ENCODE measurements at places on chromosomes 5 and 9.

DNA sequence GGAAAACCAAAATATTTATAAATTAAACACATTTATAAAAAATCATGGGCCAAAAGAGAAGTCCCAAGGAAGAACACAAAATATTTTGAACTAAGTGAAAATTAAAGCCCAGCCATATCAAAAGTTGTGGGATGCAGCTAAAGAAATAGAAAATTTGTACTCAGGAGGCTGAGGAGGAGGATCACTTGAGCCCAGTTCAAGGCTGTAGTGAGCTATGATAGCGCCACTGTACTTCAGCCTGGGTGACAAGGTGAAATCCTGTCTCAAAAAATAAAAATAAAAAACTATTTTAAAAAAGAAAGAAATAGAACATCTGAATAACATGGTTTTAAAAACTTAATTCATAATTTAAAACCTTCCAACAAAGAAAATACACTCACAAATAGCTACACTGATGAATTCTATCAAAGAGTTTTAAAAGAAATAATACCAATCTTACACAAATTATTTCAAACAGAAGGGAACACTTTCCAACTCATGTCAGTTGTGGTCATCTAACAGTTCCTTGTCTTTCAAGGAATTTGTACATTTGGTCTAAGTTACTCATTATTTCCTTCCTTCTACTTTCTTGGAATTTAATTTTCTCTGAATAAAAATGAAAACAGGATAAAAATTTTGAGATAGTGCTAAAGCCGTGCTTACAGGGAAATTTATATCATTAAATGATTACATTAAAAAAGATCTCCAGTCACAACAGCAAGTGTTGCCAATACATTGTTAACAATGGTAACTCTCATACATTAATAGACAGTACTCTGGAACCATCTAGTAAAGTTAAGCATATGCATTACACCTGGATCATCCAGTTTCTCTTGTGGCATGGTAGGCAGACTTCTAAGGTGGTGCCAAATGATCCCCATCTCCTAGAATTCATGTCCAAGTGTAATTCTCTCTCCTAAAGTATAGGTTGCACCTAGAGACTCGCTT lies 17.8 kb downstream of the PTBP3 start:
- DNase-seq = no peak

DNA sequence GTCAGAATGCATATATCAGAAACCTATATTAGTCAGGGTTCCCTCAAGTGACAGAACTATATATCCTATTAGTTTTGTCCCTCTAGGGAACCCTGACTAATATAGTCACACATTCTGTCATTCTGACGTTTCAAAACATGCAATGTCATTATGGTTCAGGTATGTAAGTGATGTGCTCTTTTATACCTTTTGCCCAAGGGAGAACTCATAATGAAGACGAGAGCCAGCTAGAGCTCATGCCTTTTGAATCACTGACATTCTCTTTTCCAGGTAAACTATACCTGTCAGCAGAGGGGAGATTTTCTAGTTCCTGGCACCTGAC lies 576.7 kb downstream of the LRRC70 start:
- DNase-seq = no peak

DNA sequence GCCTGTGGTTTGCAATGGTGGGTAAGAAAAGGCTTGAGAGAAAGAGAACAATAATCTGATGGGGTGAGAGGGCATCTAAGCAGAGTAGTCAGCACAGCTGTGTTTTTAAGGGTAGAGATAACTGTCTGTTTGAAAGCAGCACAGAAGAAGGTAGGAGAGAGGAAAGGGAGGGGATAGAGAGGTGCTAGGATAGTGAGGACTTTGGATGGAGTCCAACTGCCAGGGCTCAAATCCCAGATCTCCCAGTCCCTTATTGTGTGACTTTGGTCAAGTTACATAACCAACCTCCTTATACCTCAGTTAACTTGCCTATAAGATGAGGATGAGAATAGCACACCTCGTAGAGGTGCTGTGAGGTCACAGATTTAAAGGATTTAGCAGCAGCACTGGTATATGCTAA lies 55.6 kb downstream of the GPR21 start:
- no peak for DNase-seq

GRCh38 chr5:101174981-101175380 lies 271.9 kb upstream of the ST8SIA4 start:
- DNase-seq = no peak

GRCh38 chr5:116668390-116668789 lies 93.8 kb upstream of the SEMA6A start:
- no peak for DNase-seq

DNA sequence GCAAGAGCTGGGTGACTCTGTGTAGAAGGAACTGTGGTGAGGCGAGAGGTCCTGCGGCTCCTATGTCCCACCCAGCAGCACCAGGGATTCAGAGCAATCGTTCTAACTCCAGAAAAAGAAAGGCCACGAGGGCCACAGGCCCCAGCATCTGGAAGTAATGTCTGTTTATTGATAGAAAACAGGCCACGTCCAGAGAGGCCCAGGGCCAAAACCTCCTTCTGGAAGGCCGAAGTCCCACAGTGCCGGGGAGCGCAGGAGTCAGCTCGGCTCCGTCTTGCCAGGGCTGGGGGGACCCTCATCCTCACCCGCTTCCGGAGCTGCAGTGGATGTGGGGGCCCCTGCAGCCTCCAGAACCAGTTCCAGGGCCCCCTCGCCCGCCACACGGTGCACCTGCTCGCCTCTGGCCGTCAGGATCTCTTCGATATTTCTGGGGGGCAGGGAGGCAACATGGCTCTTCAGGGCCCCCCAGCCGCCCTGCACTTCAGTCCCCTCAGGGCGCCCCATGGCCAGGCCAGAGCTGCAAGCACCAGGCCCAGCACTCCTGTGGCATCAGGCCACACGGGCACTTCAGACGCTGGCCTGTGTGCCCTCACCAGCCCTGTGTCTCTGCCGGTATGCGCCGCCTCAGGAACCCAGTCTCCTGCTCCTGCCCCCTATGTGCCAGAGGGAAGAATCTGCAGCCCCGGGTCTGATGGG lies 1.6 kb downstream of the DNLZ start:
- no peak for DNase-seq

DNA sequence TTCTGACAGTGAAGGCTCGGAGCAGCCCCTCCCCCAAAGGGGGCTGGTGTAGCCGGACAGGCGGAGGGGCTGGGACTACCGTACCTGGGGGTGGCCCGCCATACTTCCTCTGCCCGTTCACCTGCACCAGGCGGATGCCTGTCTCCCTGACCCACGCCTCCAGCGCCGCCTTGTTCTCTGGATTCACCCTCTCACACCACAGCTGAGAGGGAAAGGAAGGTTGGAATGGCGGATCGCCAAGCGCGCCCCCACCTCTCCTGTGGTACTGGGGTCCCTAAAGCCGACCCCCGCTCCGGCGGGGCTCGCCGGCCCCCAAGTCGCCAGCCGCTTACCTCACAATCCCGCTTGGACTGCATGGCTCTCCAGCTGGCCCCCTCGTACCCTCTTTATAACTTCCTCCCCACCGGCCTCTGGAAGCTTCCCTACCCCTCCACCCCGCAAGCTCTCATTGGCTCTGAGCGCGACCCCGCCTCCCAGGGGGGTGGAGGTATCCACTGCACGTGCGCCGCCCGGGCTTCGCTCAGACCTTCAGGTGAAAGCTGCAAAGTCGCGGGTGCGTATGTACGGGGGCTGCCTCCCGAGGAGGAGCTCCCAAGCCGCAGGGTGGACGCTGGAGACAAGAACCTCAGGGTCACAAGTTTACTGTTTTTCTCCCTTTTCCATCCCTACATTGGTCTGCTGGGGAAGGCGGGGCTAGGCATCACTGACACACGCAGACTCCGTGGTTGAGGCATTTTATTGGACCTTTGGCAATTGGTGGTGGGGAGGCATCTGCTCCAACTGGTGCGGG lies at the start of gene DND1:
Gene DND1, minus strand, starts transcription at position 390 of the 790 bp plus-strand sequence. Its CDS starts 34 bp downstream, at position 356.
- DNase-seq = no peak

DNA sequence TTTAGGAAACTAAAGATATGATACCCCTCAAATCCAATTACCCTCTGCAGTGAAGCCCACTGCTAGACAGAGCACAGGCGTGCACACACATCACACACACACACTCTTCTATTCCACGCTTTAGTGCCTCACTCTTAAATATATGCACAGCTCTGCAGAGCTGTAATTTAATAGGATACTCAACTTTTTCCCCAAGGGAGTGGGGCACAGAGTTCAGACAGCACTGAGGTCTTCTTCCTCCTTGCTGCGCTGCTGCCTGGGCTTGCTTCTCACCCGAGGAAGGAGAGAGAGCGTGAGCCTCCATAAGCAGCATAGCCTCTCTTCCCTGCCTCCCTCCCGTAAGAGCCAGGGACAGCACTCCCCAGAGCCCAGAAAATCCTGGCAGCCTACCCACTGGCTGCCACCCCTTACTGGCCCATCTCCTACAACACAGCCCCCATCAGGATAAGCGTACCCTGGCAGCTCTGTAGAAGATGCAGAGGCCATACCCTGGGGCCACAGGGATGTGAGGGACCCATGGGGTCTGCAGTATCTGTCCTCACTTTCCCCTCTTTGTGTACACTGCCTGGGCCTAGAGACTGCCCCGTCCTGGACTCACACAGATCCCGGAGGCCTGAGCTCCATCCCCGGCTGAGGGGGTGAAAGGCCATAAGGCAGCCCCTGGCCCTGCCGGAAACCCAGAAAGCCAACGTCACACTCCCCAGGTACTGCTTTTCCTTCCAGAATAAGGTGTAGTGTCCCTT lies 102.1 kb downstream of the C5orf15 start:
- DNase-seq = no peak

DNA sequence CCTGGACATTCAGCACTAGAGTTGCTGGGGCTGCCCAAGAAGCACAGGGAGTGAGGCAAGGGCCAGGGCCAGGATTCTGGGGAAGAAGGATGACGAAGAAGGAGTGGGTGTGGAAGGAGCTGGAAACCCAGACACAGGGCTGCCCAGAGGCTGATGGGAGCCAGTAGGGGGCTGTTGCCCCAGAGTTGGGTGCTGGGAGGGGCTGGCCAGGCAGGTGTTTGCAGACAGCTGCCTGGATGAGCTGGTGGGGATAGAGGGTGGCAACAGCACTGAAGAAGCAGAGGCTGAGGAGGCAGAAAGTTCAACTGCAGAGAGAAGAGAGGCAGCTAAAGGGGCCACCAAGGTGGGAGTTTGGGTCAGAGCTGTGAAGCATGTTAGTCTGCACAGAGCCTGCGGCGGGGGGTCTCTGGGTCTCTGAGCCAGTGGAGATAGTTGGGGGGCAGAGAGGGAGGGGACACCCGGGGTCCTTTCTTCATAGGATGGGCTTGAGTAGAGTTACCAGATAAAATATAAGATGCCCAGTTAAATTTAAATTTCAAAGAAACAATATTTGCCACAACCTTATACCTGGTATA lies 2.5 kb upstream of the AQP7 start:
- DNase-seq = no peak

GRCh38 chr9:124215368-124215910 lies 42.3 kb upstream of the NEK6 start:
- DNase-seq = no peak

DNA sequence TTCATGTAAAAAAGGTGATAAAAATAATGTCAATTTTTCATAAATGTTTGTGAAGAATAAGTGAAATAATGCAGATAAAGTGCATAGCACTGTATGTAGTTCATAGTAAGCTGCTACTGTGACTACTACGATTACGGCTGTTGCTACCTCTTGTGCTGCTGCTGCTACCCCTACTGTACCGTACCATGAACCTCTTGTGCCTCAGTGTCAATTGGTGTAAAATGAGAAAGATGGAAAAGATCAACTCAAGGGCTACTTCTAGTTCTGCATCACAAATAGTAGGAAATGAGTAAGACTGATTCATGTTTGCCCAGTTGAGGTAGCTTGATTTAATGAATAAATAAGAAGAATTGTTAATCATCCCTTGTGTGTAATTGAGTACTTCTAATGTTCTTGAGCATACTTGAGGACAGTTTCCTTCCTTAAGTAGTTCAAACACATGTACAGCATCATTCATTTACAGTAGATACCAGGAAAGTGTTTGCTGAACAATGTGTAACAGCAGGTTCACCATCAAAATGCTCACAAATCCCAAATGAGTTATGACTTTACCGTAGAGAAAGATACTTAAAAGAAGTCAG lies 200.0 kb upstream of the ATP10B start:
- DNase-seq = no peak

DNA sequence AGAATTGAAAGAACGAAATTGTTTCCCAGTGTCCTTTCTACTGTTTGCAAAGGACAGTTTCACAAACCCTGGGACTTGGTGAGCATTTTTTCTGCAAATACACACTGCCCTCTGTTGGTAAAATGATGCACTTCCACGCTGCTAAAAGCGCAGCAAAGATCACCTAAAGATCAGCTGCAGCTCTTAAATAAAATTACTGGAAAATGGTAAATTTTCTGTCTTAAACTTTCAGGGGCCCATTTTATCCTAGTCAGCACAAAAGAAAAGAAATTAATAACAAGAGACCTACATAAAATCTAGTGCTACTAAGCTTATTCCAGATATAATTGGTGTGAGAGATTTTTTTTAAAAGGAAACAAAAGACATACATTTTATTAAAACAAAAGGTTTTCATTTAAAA lies 566.0 kb downstream of the CAAP1 start:
- DNase-seq = peak; percentile 10

DNA sequence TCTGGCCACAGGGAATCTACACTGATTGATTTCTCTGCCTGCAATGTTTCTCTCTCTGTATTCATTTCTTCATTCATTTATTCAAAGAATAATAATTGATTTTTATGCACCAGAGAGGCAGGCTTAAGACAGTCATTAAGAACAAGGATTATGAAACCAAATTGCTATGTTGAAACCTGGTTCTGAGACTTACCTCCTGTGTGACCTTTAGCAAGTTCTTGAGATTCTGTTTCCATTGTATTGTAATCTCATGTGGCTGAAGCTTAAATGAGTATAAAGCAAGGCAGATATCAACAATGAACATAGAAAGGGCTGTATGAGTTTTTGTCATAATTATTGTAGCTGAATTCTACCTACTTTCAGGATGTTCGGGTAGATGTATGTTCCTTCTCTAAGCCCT lies 129.6 kb upstream of the GRIA1 start:
- no peak for DNase-seq

- DNase-seq = peak; percentile 78
These were observed 12.8 kb upstream of the RALGDS start for GRCh38 chr9:133133681-133134387.

DNA sequence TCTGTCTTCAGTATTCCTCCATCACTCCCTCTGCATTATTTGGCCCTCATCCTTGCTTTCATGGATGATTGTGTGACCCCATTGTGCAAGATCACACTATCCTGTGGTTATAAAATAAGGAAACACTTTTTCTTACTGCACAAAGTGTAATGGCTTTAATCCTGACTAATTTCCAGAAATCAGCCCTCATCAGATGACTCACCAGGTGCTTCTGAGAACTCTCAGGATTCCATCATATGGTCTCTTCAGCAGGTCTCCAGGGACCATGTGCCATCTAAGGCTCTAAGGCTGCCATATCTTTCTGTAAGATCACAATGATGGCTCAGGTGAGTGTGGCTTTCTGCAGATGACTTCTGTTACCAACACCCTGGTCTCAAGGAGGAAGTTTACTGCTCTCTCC lies 27.3 kb upstream of the FER start:
- no peak for DNase-seq

GRCh38 chr9:109939698-109940342 lies 159.8 kb downstream of the PALM2AKAP2 start:
- DNase-seq = no peak

GRCh38 chr9:135105211-135105745 lies 17.8 kb downstream of the OLFM1 start:
- no peak for DNase-seq
